ENCODE measurements at places on chromosomes 16 and 17.

- no peak for DNase-seq
Observed at GRCh38 chr16:74926805-74927204, 58.1 kb downstream of the WDR59 start.

DNA sequence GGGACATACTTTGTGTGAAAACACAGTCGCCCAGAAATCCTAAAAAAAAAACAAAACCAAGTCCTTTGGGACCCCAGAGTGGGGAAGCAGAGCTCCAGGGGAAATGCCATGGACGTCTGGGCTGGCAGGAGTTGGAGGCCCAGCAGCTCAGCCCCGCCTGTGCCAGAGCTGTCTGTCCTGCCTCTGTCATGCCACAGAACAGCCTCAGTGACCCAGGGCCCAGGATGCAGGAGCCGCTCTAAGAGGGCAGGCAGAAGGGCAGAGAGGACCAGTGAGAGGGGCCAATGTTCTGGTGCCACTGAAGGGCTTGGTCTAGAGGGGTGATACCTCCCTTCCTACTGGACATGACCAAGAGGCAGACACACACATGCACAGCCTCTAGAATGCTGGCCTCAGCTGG, 166.2 kb downstream of the C16orf78 start:
- DNase-seq, result no peak

- DNase-seq, result no peak
Observed at GRCh38 chr16:20612551-20613480, 36.6 kb upstream of the ACSM2B start.

DNA sequence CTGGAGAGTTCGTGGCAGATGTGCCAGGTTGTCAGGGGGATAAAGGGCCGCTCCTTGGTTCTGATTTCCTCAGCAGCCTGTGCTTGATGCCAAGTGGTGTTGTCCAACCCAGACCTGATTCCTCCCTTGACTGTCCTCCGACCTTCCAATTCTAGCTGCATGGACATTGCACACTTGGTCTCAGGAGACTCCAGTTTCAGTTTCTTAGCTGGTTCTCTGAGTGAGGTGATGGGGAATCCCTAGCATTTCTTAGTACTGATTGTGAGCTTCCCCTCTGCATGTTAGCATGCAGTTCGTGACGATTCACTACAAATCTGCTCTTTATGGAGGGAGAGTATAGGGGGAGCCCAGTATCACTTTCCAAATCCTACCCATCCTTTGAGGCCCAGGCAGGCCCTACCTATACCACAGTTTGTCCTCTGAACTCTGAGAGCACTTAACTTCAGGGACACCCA, 12.4 kb upstream of the CCR7 start:
- DNase-seq, result no peak

DNA sequence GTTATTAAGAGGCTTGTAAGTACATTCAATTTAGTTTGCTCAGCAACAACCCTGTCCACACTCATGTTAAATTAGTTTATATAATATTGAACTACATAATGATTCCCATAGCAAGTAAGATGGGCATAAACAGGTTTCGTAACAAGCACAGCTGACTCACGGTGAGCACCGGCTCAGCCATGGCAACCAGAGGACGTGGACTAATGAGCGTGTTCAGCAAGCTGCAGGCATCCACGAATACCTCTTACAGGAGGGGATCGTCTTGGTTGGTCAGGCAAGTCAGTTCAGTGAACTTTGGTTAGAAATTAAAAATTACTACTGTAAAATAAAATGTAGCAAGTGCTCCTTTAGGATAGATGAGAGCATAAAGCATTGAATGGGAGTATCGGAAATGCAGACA, 58.4 kb downstream of the ELAC2 start:
- DNase-seq, result peak; percentile 88

DNA sequence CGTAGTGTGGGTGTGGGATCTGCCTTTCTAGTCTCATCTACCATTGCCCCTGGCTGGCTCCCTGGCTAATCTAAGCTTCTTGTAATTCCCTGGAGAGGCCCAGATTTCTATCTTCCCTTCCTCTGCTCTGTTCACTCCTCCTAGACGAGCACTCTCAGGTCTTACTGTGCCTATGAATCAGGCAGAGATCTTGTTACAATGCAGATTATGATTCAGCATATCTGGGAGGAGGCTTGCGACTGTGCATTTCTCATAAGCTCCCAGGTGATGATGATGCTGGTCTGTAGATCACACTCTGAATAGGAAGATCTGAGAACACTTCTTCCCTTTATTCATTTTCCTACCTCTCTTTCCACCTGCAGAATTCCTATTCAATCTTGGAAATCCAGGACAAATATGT, 200.1 kb downstream of the CBLN1 start:
- no peak for DNase-seq

GRCh38 chr16:87465306-87465705, 27.5 kb downstream of the ZCCHC14 start:
- peak; percentile 94 for DNase-seq

Measured in fibroblast of mammary gland (primary cell).